ENCODE measurements at places on chromosomes 11 and 22.

- no peak for DNase-seq
Observed at GRCh38 chr11:84958295-84958694, 668.8 kb downstream of the DLG2 start.

- peak; percentile 35 for DNase-seq
Observed at GRCh38 chr22:20494978-20495860, at the start of gene KLHL22. Gene KLHL22, minus strand, starts transcription at chr22:20495795. Its CDS starts 6,584 bp downstream, at chr22:20489211.

DNA sequence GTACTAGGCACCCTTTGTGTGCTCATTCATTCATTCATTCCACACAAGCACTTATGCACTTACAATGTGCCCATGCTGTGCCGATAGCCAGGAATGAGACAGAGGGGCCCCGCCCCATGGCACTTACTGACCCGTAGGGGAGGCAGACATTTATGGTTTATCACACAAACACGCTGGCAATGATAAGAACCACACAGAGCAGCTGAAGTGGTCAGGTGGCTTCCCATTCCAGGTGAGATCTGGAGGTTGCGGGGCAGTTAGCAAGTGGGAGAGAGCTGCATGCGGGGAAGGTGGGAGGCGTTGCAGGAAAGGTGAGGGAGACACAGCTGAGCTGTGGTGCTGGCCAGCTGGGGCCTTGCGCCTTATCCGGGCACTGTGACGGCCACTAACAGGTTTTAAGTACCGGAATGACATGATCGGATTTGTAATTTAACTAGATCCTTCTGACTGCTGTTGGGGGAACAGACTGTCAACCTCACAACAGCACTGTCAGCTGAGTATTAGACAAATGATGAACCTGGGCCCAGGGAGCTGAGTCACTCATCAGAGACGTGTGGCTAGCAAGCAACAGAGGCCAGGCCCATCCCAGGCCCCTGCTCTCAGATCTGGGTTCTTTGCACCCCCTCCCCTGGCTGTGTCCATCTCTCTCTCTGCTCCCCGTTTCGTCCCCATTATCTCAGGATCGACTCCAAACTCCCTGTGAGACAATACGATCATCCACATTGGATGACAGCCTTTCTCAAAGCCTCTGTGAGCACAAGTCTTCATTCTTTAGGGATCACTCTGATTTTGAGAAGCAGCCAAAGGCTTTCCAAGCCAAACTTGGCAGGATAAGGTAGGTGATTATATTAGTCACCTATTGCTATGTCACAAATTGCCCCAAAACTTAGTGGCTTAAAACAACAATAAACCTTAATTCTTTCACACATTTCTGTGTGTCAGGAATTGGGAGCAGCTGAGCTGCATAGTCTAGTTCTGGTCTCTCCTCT, 28.4 kb downstream of the RASD2 start:
- no peak for DNase-seq

- DNase-seq = no peak
Observed at GRCh38 chr22:37254867-37255233, 10.8 kb upstream of the RAC2 start.

- DNase-seq = no peak
Observed at GRCh38 chr11:12223771-12224536, 113.6 kb downstream of the MICAL2 start.

DNA sequence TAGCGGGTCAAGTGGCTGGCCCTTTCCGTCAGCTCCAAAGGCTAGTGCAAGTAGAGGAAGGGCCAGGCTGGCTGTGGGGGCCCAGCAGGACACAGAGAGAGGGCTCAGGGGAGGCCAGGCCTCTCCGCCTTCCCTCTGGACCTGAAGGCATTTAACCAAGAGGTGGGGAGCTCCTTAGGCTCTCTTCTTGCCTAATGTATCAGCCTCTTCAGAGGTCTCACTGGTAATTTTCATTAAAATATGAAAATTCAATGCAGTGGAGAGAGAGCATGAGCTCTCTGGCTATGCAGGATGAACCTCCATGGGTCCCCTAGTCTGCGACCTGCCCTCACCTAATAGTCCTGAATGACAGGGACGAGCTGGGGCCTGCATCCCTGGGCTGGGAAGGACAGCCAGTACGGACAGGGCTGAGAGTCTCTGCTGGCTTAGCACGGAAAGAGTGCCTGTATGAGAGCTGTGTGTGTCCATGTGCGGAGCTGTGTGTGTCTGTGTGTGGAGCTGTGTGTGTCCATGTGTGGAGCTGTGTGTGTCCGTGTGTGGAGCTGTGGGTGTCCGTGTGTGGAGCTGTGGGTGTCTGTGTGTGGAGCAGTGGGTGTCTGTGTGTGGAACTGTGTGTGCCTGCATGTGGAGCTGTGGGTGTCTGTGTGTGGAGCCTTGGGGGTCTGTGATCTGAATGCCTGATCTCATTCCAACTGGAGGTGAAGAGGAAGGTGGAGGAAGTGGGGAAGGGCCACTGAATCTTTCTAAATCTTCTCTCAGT, 2.4 kb downstream of the ALX4 start:
- no peak for DNase-seq

DNA sequence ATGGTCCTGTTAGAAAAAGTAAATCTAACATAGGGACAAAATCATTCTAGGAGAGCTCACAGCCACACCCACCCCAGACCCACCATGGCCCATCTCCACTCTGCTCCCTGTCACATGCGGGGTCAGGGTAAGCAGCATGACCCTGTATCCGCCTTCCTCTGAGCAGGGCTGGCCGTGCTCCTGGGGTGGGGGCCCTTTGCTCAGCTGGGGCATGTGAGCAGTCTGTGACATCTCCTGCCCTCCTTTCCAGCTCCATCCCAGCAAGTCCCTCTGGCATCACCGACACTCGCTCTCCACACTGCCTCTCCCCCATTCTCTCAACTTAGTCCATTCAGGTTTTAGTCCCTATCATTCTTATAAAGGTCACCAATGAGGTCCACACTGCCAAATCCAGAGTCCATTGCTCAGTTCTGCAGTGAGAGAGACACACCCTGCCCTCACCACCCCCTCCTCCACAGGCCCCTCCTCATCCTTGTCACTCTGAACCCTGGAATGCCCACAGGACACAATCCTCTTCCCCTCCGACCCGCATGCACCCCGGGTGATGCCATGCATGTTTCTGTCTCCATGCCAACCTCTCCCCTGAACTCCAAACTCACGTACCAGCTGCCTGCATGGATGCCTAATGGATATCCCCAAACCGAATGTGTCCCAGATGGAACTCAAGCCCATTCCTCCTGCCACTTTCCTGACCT, 65.1 kb upstream of the PITPNB start:
- no peak for DNase-seq

GRCh38 chr22:46115755-46116490, 34.4 kb upstream of the PPARA start:
- no peak for DNase-seq

GRCh38 chr22:35782504-35782903, 64.8 kb downstream of the APOL5 start:
- no peak for DNase-seq

- no peak for DNase-seq
Observed at GRCh38 chr11:119691020-119691666, 37.9 kb downstream of the NECTIN1 start.

DNA sequence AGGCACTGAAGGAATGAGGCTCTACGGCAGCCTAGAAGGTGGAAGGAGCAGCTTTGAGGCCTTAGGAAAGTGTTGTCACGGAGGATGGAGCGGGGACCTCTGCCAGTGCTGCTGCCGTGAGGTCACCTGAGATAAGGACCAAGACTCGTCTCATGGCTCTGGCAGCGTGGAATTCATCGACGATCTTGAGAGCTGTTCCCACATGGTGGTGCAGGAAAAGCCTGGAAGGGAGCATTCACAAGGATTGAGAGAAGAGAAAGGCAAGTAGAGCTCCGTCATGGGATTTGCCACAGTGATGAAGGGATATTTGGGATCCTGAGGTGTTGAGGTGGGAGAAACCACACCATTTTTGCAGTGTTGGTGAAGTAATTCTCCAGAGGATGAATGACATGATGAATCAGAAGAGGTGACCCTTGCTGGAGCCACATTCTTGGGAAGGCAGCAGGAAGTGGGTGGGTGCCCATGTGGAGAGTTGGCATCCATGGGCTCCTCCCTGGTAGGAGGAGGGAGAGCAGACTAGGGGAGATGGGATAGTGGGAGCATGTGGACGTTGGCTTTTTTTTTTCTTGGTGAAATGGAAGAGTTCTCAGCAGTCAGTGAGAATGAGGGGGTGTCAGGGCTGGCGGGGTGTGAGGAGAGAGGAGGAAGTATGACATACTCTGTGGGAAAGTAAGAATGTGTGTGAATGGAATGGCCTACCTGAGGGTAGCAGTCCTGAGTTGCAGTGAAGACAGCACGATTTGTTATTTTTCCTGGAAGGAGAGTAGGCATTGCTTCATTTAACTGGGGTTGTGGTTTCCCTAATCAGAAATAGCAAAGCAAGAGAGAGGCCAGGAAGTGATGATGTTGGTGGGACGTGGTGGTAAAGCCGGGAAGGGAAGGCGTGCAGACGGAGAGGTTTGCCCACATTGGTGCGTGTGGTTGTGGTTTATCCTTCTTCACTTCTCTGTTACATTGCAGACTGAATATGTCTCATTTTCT, 11.1 kb downstream of the PPP6R3 start:
- DNase-seq = no peak

DNA sequence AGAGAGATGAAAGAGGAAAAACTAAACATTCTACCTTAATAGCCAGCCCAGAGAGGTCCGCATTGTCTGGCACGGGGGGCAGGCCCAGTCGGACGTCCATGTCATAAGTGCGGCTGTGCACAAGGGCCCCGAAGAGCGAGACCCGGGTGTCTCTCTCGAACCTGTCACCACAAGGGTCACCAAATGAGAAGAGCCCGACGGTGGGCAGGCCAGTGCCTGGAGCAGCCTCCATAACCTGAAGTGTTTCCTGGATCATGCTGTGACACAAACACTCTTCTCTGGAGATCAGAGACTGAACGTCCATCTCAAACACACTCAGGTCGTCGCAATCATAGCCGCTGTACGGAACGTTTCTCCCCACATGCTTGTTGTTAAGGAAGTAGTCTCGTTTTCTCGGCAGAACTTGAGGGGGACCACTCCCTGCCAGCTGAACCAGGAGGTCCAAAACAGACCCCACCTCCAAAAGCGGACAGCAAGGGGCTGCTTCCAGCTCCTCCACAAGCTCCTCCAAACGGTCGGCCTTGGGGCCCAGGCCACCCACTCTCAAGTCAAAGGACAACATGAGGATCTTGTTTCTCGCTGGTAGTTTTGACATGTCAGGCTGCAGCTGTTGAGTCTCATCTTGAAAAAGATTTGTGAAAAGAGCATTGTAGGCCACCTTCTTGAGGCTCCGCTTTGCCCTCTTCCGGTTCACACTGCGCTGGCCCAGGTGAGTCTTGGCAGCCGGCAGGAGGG, 971 bp downstream of the TUBGCP6 start:
- DNase-seq = no peak

- DNase-seq = no peak
Observed at GRCh38 chr11:26143566-26144290, 188.2 kb upstream of the ANO3 start.

DNA sequence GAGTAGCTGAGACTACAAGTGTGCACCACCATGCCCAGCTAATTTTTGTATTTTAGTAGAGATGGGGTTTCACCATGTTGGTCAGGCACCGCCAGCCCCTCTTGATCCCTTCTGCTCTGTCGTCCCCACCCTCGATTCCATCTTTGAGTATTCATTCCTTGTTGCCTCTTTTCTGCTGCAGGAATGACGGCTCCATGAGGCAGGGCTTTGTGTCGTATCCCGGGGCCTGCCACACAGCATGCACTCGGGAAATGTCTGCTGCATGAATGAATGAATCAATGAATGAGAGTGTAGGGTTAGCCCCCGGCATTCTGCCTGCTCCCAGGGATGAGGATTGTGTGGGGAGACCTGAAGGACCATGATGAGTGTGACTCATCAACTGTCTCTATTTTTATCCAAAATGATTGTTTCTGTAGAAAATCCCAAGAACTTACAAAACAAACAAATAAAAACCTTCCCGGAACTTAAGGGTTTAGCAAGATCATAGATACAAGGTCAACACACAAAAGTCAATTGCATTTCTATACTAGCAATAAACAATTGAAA, 54.6 kb upstream of the SLC22A12 start:
- no peak for DNase-seq

GRCh38 chr11:83819931-83820549, 533.9 kb upstream of the CCDC90B start:
- peak; percentile 49 for DNase-seq

DNA sequence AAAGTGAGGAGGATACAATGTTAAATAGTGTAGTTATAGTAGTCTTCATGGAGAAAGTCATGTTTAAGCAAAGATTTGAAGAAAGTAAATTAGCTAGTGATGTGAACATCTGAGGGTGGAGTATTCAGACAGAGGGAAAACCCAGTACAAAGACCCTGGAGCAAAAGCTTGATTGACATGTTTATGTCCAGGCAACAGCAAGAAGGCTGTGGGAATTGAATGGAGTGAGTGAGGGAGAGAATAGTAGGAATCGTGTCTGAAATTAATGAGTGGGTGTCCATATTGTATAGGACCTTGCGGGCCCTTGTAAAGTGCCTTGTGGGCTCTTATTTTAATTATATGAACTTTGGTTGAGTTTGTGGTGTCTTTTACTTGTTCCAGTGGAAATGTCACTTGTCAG, 424.1 kb upstream of the KIRREL3 start:
- DNase-seq = no peak

- no peak for DNase-seq
Observed at GRCh38 chr11:72951193-72951592, 137.0 kb downstream of the ATG16L2 start.

- DNase-seq = peak; percentile 16
Observed at GRCh38 chr11:96013461-96014213, 89.7 kb upstream of the MTMR2 start.

GRCh38 chr11:133545199-133545803, 13.0 kb upstream of the OPCML start:
- DNase-seq = peak; percentile 25

GRCh38 chr11:102010776-102011494, 36.3 kb upstream of the CFAP300 start:
- DNase-seq = no peak

DNA sequence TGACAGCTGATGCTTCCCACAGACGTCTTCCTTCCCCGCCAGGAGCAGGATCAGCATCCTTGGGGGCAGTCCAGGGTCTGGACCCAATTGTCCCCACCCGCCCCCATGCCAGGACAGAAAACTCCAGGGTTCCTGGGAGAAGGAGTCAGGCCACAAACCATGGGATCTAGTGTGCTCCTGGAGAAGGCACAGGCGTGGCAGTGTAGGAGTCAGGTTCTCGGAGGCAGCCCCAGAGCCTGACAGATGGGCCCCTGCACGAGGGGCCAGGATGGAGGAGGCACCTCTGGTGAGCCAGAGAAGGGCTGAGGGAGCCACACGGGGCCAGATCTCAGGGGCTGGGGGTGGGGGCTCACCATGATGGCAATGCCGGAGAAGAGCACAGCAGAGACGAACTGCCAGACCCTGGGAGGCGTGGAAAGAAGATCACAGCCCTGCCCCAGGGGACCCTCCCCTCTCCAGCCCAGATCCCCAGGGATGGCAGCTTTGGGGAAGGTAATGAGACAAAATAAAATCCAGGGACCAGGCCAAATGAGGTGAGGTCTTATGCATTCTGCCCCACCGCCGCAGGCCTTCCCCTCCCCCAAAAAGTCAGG, 13.6 kb downstream of the TP53I11 start:
- no peak for DNase-seq

DNA sequence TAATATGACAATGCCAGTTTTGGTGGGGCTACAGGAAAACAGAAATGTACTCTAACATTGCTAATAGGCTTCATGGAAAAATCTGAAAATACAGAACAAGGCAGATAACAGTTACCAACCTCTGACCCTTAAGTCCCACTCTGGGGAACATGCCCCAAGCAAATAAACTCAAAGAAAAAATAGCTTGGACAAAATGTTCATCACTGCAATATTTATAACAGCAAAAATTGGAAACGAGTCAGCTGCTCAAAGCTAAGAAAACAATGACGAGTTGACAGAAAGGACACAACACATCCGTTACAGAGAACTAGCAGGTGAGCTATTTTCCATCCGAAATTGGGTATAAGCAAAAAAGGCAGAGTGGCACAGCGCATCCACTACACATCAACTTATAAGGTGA, 70.5 kb downstream of the PACSIN2 start:
- DNase-seq = no peak
